Type B pancreatic cell (in vitro differentiated cells): ENCODE measurements at places on chromosomes 12 and 14. TPM values are rescaled to one million over a fixed set of nuclear protein-coding genes. Genes with fewer than 3 reads are reported as not detected.

Gene CIDEB
- 4.9 and 11.1 TPM in 2 replicates for total RNA-seq

Gene DDX54
- total RNA-seq, result 53.9 and 66.1 TPM in 2 replicates

Gene KSR2
- 2.0 and 4.7 TPM in 2 replicates for total RNA-seq

Gene PDE3A
- 19.7 and 27.1 TPM in 2 replicates for total RNA-seq

Gene VAMP1
- total RNA-seq, result 10.1 and 12.7 TPM in 2 replicates

Gene AVPR1A
- 0.88 and 5.1 TPM in 2 replicates for total RNA-seq

Gene AQP5
- total RNA-seq, result 0.95 and 0.97 TPM in 2 replicates

Gene COPZ1
- 196 and 229 TPM in 2 replicates for total RNA-seq

Gene KRT71
- total RNA-seq, result 0.50 TPM in 1 of 2 replicates, not detected in the other

Gene YBX3
- total RNA-seq, result 196 and 635 TPM in 2 replicates

Gene RPGRIP1
- 0.19 and 0.63 TPM in 2 replicates for total RNA-seq

Gene CCDC197
- total RNA-seq, result not detected in 2 replicates
